Lower lobe of right lung (tissue), 2 donors: ENCODE measurements at places on chromosomes 2 and 18. TPM values are rescaled to one million over a fixed set of nuclear protein-coding genes. Genes with fewer than 3 reads are reported as not detected.

- H3K4me3 ChIP-seq: no peak overlapping the region
- H3K27me3 ChIP-seq: no peaks in the 10 kb centered on the region
- DNase-seq: no peak
- H3K36me3 ChIP-seq: peaks cover 32% of the 10 kb centered on the region
- H3K4me1 ChIP-seq: no peaks in the 10 kb centered on the region
- no peak overlapping the region for H3K27ac ChIP-seq
Observed at GRCh38 chr2:6846967-6847681, 18.6 kb downstream of the CMPK2 start.

DNA sequence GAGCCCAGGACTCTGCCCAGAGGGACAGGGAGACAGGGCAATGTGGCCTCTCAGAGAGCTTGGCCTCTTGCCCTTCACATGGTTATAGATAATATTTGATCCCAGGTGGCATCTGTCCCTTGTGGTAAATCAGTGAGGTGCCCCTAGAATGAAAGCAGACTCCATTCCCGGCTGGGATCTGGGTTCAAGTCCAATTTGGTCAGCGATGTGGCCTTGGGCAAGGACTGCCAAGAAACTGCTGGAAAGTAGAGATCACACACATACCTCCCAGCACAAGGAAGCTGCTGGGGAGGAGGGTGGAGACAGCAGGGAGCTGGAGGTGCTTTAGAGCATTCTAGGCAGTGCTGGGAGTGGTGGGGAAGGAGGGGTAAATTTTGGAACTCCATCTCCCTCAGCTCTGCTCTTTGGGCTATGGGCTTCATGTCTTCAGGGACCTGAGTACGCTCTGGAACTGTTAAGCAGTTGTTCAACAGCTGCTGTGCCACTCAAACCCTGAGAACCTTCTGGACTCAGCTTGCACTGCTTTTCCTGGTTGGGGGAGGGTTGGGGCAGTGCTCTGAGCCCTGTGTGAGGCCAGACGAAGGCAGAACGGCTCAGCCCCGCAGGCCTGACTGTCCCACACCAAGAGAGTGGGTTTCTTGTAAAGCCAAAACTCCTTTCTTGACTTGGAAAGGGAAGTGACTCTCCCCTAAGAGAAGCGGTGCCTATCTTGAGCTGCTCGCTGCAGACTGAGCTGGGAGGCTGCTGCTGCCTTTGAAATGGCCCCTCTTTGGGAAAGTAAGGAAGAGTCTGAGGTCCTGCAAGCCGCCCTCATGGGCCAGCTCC is 23.0 kb downstream of the INPP5D start:
- no peak for DNase-seq
- no peaks in the 10 kb centered on the region for H3K27me3 ChIP-seq
- H3K4me3 ChIP-seq: no peak overlapping the region
- peaks cover 86% of the 10 kb centered on the region for H3K4me1 ChIP-seq
- no peaks in the 10 kb centered on the region for H3K36me3 ChIP-seq

DNA sequence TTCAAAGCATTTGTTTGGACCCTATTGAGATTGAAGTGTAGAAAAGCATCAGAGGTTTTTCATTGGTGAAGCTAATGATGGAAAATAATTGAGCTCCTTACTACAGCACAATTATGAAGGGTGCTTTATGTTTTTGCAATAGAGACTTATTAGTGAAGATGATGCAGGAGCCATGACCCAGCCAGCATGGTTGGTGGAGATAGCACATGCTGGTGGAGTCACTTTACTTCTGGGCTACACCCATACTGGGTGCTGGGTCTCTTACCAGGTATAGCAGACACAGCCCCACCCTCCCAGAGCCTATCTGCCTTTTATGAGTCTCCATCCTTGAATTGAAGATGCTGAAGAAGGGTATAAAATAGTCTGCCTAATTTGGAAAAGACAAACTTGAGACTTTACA is 3.6 kb downstream of the ACP1 start:
- H3K4me3 ChIP-seq: no peak overlapping the region
- peaks cover 31% of the 10 kb centered on the region for H3K4me1 ChIP-seq
- H3K36me3 ChIP-seq: peaks cover 20% of the 10 kb centered on the region
- DNase-seq: no peak
- H3K27me3 ChIP-seq: no peaks in the 10 kb centered on the region

DNA sequence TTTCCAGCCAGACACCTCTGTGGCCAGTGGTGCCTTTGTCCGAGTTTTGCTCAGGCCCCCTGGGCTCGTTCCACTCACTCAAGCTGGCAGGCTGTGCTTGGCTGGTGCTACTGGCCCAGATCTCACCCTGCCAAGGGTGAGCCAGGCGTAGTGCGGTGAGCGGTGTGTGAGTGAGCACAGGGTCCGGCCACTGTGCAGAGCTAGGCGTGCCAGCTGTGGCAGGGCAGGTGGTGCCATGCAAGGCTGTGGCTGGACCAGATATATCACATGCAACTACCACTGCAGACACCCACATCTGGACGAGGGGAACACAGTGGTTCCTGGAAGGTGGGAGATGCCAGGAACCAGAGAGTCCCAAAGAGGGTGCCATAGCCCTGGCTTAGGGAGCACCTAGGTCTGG is 70.1 kb downstream of the SRBD1 start:
- H3K4me3 ChIP-seq: no peak overlapping the region
- H3K4me1 ChIP-seq: no peaks in the 10 kb centered on the region
- peaks cover 37% of the 10 kb centered on the region for H3K36me3 ChIP-seq
- DNase-seq: no peak
- no peaks in the 10 kb centered on the region for H3K27me3 ChIP-seq

DNA sequence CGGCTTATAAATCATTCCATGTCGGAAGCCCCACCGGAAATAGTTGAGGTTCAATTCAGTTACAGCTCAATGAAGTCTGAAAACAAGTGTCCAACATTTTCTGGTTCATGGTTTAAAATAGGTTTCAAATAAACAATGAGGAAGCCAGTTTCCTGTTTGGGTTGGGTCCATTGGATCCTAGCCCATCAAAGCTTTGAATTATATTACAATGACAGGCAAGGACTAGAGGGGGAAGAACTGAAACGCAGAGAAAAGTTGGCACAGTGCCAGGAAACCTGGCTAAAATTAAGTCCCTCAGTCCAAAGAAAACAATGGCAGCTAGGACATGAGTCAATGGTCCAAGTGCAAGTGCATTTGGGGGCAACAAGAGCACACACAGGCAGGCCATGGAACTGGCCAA is 32.0 kb downstream of the SLC14A1 start:
- no peak overlapping the region for H3K4me3 ChIP-seq
- no peaks in the 10 kb centered on the region for H3K36me3 ChIP-seq
- H3K27me3 ChIP-seq: no peaks in the 10 kb centered on the region
- no peak for DNase-seq
- no peaks in the 10 kb centered on the region for H3K4me1 ChIP-seq

DNA sequence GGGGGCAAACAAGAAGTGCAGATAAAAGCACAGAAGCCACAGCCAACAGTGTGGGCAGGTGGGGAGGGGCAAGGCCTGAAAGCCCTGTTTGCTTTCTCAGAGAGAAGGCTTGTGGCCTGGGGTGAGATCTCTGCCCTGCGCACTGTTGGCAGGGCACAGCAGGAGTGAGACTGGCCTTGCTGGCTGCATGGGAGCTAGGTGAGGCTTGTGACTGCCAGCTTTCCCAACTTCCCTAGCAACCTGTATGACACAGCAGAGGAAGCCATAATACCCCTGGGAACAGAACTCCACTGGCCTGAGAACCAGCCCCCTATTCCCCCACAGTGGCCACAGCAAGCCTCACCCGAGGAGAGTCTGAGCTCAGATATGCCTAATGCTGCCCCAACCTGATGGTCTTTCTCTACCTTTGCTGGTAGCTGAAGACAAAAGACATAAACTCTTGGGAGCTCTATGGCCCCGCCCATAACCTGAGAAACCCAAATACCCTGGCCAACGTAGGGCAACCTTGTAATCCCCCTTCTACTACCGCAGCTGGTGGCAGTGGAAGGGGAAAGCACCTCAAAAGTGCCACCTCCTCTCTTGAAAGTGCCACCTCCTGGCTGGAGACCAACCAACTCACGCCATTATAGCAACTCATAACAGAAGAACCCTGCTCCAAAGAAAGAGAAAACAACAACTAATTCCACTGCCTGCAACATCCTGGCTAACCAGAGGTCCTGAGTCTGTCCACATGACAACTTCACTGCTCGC is 44.4 kb downstream of the LCT start:
- H3K4me1 ChIP-seq: no peaks in the 10 kb centered on the region
- DNase-seq: no peak
- H3K27ac ChIP-seq: no peak overlapping the region
- no peak overlapping the region for H3K4me3 ChIP-seq

- no peak overlapping the region for H3K4me3 ChIP-seq
- no peaks in the 10 kb centered on the region for H3K4me1 ChIP-seq
- H3K27me3 ChIP-seq: no peaks in the 10 kb centered on the region
- H3K27ac ChIP-seq: no peak overlapping the region
- H3K36me3 ChIP-seq: no peaks in the 10 kb centered on the region
Observed at GRCh38 chr2:57891086-57891712, 155.4 kb upstream of the VRK2 start.

COL6A3 gene
- 114 TPM for total RNA-seq

MRPL33 gene
- total RNA-seq: 93.3 TPM

PLB1 gene
- total RNA-seq: 5.5 TPM

KIAA2012 gene
- total RNA-seq: 2.8 TPM
